Camera-type eye (tissue), 1 donor: ENCODE measurements at places on chromosomes 13 and 19. TPM values are rescaled to one million over a fixed set of nuclear protein-coding genes. Genes with fewer than 3 reads are reported as not detected.

The POP4 gene
- total RNA-seq, result 43.3 TPM

The ZNF471 gene
- total RNA-seq, result 16.5 TPM

The GSK3A gene
- 34.3 TPM for total RNA-seq

The FFAR2 gene
- not detected for total RNA-seq

The CEACAM19 gene
- 3.4 TPM for total RNA-seq

The TNNI3 gene
- 2.1 TPM for total RNA-seq

The SOX1 gene
- total RNA-seq, result 1.4 TPM

The MYO1F gene
- 6.7 TPM for total RNA-seq

The USPL1 gene
- total RNA-seq, result 67.1 TPM

The PROZ gene
- not detected for total RNA-seq

The CCNA1 gene
- 3.7 TPM for total RNA-seq

The SBSN gene
- 0.93 TPM for total RNA-seq

The FXYD1 gene
- total RNA-seq, result 34.8 TPM

The KLK7 gene
- total RNA-seq, result not detected

The UNC13A gene
- total RNA-seq, result 18.1 TPM

The TDRD12 gene
- total RNA-seq, result 0.44 TPM

The EDNRB gene
- total RNA-seq, result 42.9 TPM

The SMIM44 gene
- total RNA-seq, result 6.5 TPM

The C5AR2 gene
- 1.0 TPM for total RNA-seq
